ENCODE measurements at places on chromosomes 3 and 15.

- no peak for DNase-seq
These were observed 31.7 kb upstream of the IP6K2 start for GRCh38 chr3:48748754-48749153.

DNA sequence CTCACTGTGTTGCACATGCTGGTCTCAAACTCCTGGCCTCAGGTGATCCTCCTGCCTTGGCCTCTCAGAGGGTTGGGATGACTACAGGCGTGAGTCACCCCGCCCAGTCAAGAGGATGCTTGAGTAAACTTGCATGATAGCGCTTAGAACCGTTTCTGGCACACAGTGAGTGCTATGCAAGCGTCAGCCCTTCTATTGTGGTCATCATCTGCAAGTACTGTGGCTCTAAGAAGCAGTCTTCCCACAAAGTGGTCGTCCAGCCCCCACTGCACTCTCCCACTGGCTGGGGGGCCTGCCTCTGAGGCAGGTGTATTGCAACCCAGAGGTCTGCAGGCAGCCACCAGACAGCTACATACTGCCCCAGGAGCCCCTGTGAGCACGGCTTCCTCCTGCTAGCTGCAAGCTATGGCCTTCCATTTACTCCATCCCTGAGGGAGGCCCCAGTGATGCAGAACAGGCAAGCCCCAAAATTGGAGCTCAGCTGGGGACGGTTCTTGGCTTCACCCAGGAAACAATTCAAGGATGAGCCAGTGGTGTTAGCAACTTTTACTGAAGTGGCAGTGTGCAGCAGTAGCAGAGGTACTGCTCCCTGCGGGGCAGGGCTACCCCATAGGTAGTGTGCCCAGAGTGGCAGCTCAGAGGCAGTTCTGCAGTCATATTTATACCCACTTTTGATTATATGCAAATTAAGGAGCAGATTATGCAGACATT, 95.4 kb downstream of the LSM3 start:
- peak; percentile 11 for DNase-seq

- no peak for DNase-seq
These were observed 110.3 kb downstream of the PPP2R3A start for GRCh38 chr3:136075811-136076210.

DNA sequence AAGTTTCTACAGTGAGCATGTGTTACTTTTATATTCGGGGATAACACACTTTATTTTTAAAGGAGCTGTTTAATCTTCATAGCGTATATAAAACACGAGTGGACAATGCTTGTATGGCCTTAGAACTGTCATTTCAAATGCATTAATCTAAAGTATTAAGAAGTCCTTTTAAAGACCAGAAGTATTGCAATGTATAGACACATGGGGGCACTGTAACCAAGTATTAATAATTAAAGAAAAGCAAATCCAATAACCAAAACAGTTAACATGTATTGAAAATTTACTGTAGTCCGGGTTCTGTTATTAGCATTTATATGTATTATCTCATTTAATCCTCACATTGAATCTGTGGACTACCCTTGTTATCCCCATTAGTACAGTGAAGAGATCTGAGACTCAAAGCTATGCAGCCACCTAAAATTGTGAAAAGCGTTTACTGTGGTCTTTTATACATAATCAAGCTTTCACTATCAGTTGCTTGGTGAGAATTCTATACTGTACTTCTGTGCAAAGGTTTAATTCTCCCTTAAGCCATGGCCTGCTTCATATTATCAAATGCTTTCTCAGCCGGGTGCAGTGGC, 10.1 kb downstream of the ARL14 start:
- DNase-seq = no peak

DNA sequence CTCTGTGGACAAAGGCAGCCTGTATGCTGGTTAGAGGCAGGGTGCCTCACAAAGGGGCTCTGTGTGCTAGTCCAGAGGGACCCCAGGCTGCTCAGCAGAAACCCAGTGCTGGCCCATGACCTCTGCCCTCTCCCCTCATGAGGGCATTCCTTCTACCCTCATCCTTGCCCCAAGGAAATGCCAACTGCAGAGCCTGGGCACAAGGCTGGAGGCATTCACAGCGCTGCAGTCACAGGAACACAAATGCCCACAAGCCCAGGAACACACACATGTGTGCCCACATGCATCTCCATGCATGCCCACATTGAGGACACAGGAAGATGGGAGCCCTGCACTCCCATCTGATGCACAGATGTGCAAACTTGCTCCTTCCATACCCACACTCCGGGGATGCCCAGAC, 3.8 kb downstream of the INKA1 start:
- DNase-seq = no peak

DNA sequence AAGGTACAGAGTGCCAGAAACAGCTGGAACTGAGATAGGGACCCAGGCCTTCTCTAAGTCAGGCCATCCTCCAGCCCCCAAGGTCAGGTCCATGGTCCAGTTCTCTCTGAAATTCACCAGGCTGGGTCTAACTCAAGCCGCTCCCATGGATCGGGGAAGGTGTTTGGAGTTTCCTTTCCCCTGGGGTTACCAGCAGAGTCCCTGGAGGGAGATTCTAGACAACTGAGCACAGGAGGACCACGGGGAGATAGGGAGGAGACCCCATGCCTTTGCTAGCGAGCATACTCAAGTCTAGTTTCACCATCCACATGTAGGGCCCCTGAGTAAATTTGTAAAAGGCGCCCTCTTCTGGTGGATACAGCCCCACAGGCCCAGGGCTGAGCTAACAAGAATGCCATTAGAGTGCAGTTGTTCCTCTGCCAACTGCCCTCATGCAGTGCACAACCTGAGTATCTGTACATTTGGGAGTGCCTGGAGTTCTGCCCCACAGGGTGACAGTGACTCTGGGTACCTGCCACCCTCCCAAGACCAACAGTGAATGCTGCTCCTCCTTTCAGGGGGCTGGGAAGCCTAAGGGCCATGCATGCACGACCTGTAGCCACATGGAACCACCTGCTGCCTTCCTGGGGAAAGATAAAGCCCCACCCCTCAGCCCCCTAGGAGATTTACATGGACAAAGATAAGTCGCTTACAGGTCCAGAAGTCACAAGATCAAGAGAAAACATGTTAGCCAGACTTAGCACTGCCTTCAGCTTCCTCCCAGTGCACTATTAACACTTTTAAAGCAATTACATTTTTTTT, 89.0 kb downstream of the IQSEC1 start:
- peak; percentile 2 for DNase-seq

GRCh38 chr15:74390647-74391288, 23.3 kb upstream of the CYP11A1 start:
- no peak for DNase-seq

DNA sequence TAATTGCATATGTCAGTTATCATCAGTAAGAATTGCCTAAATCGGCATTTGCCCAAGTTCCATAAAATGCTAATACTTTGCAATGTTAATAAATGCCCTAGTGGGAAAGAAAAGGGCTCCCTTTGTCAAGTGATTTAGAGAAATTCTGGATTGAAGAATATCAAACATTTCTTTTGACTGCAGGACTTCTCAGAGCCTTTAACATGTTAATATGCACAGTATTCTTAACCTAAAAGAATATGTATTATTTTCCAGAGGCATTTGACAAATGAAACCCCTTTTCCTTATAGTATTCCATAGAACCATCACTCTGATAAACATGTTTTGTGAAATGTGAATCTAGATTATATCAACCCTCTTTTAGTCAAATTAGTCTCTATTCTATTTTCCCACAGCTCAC, 452.2 kb upstream of the WNT5A start:
- no peak for DNase-seq

DNA sequence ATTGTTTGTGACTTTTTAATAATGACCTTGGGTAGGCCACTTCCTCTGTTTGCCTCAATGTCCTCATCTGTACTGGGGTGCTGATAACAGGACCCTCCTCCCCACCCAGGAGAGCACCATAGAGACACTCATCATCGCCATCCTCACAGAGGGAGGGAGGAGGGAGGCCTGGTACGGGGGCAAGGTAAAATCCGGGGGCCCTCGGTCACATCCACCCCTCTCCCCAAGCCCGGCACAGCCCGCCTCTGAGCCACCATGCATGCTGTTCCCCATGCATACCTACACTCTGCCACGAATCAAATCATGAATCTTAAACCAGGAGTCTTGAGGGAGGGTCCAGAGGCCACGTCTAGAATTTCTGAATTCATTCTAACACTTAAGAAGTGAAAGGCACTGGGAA, 74.9 kb upstream of the IQSEC1 start:
- DNase-seq = no peak

DNA sequence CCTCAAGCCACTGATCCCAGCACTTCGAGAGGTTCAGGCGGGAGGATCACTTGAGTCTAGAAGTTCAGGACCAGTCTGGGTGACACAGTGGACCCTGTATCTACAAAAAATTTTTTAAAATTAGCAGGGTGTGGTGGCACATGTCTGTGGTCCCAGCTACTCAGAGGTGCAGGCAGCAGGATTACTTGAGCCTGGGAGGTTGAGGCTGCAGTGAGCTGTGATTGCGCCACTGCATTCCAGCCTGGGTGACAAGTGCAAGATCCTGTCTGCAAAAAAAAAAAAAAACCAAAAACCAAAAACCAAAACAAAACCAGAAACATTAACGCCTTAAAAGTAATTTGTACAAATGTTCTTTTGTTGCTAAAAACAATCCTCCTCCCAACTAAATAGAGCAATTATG, 27.9 kb upstream of the SLC12A8 start:
- no peak for DNase-seq

DNA sequence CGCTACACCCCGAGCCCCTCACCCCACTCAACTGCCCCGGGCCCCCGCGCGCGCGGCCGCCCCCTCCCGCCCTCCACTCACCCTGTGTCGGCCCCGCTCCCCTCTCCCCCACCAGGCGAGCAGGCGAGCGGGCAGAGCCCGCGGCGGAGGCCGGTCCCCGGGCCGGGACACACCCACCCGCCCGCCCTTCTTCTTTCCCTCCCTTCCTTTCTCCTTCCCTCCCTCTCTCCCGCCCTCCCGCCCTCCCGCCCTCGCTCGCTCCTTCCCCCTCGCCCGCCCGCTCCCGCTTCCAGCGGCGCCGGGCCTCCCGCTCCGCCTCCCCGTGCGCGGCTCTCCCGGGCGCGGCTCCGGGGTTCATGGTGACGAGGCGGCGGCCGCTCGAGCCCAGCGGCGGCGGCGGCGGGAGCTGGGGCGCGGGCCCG, at the start of gene CTDSPL:
Gene CTDSPL, plus strand, starts transcription at position 261 of the 422 bp plus-strand sequence. CDS start 320 bp downstream, outside the sequence.
- no peak for DNase-seq

DNA sequence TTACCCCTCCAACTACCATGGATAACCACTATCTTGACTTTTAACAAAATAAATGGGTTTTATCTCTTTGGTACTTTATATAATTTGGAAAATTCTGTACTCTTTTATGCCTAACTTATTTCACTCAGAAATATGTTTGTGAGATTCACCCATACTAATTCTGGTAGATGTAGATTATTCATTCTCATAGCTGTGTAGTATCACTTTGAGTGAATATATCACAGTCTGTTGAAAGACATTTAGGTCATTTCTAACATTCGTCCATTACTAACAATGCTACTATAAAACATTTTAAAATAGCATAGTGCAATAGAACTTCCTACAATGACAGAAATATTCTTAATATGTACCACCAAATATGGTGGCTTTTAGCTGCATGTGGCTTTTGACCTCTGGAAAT, 542.4 kb downstream of the RBMS3 start:
- no peak for DNase-seq

- no peak for DNase-seq
These were observed 139.6 kb downstream of the MCTP2 start for GRCh38 chr15:94370936-94371285.

- no peak for DNase-seq
These were observed 14.2 kb downstream of the RAB8B start for GRCh38 chr15:63203451-63204090.

- no peak for DNase-seq
These were observed 29.8 kb downstream of the STT3B start for GRCh38 chr3:31562525-31562924.

- DNase-seq = peak; percentile 59
These were observed 123.7 kb downstream of the RBPMS2 start for GRCh38 chr15:64651601-64652191.

GRCh38 chr3:156620260-156620659, 54.1 kb upstream of the TIPARP start:
- DNase-seq = peak; percentile 92

GRCh38 chr15:70264738-70265465, 167.2 kb upstream of the TLE3 start:
- no peak for DNase-seq

GRCh38 chr3:195149292-195150030, 121.5 kb downstream of the XXYLT1 start:
- DNase-seq = no peak

- DNase-seq = no peak
These were observed 29.1 kb downstream of the DTWD1 start for GRCh38 chr15:49649987-49650386.

- no peak for DNase-seq
These were observed 2.6 kb downstream of the SLC15A2 start for GRCh38 chr3:121896823-121897222.

DNA sequence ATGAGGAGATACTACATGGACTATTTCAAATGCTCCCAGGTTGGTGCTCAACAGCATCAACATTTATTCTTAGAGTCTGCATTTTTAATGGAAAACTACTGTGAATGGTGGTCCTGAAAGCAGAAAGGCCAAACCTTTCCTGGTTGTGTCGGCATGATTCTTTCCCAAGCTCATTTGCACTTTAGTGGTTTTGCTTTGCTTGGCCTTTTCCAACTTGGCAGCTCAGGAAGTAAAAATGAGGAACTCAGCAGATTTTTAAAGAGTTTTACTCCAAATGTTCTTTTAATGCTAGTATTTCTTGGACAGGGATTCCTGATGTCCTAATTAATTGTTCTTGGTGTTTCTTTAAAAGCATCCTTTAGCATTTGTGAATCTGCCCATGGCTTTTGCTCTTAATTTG, 197.4 kb downstream of the SLC9A9 start:
- DNase-seq = no peak

GRCh38 chr3:48240000-48240963, 622 bp upstream of the ZNF589 start:
- DNase-seq = no peak

DNA sequence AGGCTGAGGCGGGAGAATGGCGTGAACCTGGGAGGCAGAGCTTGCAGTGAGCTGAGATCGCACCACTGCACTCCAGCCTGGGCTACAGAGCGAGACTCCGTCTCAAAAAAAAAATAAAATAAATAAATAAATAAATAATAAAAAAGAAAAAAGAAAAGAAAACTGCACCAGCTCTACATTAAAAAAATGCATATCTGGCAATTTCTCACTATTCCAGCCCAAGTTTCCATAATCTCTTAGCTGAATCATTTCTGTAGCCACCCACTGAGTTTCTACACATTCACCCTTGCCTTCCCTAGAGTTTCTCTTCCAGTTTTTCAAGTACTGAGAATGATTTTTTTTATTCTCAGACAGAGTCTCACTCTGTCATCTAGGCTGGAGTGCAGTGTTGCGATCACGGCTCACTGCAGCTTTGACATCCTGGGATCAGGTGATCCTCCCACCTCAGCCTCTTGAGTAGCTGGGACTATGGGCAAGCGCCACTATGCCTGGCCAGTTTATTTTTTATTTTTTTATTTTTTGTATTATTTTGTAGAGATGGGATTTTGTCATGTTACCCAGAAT, 24.5 kb upstream of the SLC7A14 start:
- no peak for DNase-seq

- no peak for DNase-seq
These were observed 77.2 kb downstream of the GREM1 start for GRCh38 chr15:32794973-32795372.

GRCh38 chr15:80940331-80940730, 49.3 kb downstream of the MESD start:
- no peak for DNase-seq

GRCh38 chr3:124442463-124442862, 287.8 kb upstream of the UMPS start:
- DNase-seq = no peak

Measured in DMS153 (cell line).